T-helper 1 cell (primary cell): ENCODE measurements at places on chromosomes 16 and 17.

DNA sequence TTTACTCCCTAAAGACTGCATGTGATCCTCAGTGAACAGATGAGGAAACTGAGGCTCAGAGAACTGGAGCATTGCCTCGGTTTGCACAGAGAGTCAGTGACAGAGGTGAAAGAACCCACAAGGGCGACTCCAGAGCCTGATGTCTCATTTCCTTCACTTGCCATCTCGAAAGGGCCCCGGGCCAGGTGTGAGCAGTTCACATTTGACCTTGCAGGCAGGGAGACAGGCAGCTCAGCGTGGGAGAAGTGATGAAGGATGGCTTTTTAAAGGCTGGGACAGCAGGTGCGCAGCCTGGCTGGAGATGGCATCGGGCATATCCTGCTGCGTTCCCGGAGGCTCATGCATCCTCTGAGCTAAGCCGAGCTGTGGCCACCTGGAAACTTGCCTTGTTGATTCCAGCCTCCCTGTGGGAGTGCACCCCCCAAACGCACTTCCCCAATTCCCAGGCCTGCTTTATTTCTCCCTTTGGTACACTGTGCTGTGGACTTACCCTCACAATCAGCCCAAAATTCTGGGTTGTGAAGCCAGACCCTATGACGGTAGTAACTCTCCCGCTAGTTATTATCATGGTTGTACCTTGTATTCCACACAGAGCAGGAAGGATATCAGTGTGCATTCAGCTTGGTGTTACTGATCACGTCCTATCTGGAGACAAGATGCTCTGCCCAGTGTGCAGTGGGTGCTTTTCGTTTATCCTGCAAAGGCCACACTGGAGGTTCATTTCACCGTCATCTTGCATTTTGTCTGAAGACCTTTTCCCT is 753.2 kb upstream of the EEF2KMT start:
- no peak for DNase-seq

- no peak for DNase-seq
Observed at GRCh38 chr16:59899940-59900339, 1165.8 kb upstream of the GOT2 start.

GRCh38 chr17:30000755-30001257 is 59.4 kb downstream of the EFCAB5 start:
- DNase-seq = no peak

DNA sequence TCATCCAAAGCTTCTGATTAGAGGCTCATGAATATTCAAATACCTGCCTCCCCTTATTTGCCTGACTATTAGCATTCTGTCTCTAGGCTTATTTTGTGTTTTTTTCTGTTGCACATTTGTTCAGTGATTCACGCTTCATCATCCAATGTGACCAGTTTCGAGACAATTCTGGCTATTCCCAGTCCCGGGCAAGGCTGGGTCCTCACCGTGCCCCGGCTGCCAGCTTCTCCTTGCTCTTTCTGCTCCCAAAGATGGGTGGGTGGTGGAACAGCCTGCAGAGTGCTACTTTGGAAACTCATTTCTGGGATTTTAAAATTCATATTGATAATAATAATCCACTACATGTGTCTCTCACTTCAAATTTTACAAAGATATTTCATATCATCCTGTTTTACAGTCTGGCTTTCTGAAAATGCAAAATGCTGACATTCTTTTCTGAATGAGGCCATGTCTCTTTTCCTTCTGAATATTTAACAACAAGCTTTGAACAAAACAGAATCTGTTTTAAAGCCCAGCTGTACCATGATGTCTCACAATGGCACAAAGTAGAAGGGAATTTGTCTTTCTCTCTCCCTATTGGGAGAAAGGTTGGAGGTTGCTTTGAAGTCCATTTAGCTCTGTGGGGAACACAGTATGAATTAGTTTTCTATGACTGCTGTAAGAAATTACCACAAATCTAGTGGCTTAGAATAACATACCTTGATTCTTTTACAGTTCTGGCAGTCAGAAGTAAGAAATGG is 116.9 kb upstream of the CDH13 start:
- DNase-seq = no peak

GRCh38 chr17:78101112-78101511 is 27.4 kb downstream of the TMC6 start:
- DNase-seq = no peak

DNA sequence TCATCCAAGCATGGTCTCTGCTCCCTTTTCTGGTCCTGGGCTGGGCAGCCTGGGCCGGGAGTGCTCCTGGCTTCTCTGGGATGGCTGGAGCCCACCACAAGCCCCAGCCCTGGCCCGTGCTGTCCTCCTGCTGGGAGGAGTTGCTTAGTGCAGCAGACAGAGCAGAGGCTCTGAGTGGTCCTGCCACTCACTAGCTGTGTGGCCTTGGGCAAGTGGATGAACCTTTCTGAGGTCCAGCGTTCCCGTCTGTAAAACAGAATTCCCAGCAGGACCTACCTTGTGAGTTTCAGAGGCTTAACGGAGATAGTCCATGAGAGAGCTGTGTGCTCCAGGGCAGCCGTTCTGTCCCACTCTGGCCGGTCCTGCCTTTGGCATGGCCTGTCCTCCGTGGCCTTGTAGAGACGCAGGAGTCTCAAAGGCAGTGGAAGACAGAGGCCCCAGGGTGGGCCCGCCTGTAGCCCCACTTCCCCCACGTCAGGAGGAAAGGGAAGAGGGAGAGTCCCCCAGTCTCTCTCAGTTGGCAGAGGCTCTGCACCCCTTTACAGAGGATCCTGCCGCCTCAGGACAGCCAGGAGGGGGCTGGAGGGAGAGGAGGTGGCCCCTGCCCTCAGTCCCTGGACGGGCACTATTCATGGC is 7.8 kb downstream of the MYO15B start:
- DNase-seq = no peak

- no peak for DNase-seq
Observed at GRCh38 chr16:66337463-66338188, 28.9 kb upstream of the CDH5 start.

- DNase-seq = no peak
Observed at GRCh38 chr17:1958134-1958881, 66.8 kb downstream of the RTN4RL1 start.

DNA sequence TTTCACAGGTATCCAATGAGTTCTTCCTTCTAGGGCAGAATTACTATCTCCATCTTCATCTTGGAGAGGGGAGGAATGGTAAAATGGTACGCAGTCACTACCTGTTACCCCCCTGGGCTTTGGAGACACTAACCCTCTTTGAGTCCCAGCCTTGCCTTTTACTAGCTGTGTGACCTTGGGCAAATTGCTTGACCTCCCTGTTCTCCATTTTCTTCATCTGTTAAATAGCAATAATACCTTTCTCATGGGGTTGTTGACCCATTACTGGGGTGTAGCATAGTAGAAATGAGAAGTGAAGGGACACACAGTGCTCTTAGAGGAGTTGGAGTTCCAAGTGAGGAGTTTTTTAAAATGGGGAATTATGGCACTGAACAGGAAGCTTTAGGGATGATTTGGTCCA is 324.7 kb downstream of the FOXL1 start:
- no peak for DNase-seq

GRCh38 chr16:70348991-70349390 is 2.3 kb downstream of the DDX19A start:
- no peak for DNase-seq

DNA sequence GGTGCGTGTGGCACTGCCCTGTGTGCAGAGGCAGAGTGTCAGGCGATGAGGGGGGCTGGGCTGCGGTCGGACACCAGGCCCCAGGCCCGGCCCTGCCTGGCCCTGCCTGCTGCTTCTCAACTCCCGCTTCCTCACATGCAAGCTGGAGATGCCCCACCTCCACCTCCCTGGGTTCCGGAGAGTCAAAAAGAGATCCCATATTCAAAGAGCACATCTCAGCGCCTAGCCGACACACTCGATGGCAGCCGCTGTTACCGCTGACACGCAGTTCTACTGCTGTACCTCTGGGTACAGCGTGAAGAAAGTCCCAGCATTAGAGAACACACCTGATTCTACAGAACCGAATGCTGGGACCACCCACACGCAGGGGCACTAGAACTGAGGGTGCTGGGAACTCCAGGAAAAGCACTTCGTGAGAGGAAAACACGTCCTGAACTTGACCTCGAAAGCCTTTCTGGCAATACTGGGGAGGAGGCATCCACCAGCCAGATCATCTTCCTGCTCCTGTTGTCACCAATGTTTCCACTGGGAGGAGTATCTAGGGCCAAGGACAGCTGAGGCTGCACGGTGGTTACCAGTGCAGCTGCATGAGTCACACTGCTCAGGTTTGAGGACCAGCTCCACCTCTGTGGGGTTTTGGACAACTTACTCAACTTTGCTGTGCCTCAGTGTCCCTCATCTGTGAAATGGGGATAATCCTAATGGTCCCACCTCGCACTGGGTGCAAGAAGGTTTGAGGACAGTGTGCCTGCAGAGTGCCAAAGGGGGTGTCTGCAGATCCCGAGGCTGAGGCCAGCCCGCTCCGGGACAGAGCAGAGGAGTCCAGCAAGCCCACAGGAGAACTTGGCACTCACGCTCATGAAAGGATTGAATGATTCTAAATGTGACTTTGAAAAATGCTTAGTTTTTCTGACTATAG is 100.4 kb upstream of the DNAH17 start:
- no peak for DNase-seq

GRCh38 chr17:49742166-49742638 is 21.7 kb downstream of the FAM117A start:
- DNase-seq = no peak

DNA sequence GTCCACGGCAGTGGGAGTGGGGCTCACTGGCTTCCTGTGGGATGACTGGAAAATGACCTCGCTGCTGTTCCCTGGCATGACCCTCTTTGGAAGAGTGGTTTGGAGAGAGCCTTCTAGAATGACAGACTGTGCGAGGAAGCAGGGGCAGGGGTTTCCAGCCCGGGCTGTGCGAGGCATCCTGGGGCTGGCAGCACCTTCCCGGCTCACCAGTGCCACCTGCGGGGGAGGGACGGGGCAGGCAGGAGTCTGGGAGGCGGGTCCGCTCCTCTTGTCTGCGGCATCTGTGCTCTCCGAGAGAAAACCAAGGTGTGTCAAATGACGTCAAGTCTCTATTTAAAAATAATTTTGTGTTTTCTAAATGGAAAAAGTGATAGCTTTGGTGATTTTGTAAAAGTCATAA is 7.8 kb upstream of the RNF213 start:
- peak; percentile 84 for DNase-seq

GRCh38 chr16:56903866-56904265 is 28.1 kb upstream of the HERPUD1 start:
- no peak for DNase-seq

GRCh38 chr17:4136373-4136772 is 6.5 kb downstream of the ZZEF1 start:
- DNase-seq = no peak
